Stimulated activated CD8-positive, alpha-beta memory T cell treated with anti-CD3 and anti-CD28 coated beads, Interleukin-15, amount 100 ng/mL, for 4 hours (primary cell): ENCODE measurements at places on chromosomes 6 and 20.

DNA sequence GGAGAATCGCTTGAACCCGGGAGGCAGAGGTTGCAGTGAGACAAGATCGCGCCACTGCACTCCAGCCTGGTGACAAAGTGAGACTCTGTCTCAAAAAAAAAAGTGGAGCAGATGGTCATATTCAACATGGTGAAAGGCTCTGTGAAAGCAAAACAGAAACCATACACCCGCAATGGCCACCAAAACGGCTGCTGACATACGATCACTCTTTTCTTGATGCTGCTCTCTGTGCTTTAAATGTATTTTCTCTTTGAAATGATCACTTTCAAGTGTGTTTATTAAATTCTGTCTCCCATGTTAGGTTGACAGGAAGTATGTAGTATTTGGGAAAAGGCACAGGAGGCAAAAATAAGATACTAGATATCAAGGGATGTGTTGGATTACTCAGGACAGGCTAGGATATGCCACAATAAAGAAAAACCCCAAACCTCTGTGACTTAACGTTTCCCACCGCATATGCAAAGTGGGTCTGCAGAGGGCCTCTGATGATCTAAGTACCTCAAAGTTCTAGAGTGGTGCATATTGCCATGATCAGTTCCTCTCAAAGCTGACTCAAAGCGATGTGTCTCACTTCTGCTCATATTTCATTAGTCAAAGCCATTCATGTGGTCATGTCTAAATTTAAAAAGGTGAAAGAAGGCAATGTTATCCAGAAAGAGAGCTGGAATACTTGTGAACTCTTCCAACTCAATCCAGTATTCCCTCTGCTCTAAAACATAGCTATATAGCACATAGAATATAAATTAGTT, 155.1 kb upstream of the SOX4 start:
- no peak for DNase-seq

GRCh38 chr6:40897390-40898003, 141.5 kb downstream of the UNC5CL start:
- DNase-seq, result no peak

GRCh38 chr6:54291146-54291545, 17.1 kb upstream of the TINAG start:
- no peak for DNase-seq

- DNase-seq, result no peak
Measured at GRCh38 chr6:136959471-136959891, 37.4 kb downstream of the SLC35D3 start.

DNA sequence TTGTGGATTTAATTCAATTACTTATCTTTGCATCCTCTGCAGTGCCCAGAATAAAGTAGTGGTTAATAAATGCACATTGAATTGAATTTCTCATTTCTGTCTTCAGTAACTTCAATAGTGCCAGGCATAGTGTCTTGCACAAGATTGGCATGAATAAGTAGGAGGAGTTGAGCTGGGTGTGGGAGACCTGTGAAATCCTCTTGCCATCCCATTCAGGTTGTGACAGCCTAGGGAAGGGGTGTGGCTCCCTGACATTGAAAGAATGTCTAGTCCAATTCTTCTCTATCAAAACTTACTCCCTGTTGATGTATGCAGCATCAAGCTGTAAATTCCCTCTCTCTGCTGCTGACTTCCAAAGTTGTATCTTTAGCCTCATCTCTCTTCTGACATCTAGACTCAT, 73.2 kb downstream of the CDH22 start:
- DNase-seq, result no peak

- no peak for DNase-seq
Measured at GRCh38 chr6:130520801-130521200, 155.0 kb downstream of the TMEM200A start.

- DNase-seq, result no peak
Measured at GRCh38 chr6:74289884-74290283, 593.9 kb downstream of the CD109 start.

DNA sequence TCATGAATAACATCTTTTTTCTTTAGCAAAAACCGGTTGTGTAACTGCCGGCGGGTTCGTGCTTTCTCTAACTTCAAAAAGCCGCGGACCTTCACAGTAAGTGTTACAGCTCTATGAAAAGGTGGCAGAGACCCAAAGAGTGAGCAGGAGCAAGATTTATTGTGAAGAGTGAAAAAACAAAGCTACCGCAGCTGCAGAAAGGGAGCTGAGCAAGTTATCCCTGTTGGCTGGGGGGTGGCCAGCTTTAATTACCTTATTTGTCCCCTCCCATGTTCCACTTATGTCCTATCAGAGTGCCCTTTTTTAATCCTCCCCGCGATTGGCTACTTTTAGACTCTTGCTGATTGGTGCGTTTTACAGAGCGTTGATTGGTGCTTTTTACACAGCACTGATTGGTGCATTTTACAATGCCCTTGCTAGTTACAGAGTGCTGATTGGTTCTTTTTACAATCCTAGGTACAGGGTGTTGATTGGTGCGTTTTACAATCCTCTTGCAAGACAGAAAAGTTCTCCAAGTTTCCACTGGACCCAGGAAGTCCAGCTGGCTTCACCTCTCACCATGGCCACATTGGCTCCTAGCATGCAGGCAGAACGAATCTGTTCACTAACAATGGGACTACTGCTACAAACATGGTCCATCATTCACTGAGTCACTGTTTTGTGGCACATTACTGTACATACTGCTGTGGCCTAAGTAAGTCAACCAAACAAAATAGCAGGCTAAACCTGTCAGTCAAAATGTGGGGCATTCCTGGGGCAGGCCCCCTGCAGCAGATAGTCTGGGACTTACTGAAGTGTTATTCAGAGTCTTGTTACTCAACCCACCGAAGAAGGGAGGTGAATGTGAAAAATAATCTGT, 52.8 kb downstream of the MYLIP start:
- DNase-seq, result no peak

DNA sequence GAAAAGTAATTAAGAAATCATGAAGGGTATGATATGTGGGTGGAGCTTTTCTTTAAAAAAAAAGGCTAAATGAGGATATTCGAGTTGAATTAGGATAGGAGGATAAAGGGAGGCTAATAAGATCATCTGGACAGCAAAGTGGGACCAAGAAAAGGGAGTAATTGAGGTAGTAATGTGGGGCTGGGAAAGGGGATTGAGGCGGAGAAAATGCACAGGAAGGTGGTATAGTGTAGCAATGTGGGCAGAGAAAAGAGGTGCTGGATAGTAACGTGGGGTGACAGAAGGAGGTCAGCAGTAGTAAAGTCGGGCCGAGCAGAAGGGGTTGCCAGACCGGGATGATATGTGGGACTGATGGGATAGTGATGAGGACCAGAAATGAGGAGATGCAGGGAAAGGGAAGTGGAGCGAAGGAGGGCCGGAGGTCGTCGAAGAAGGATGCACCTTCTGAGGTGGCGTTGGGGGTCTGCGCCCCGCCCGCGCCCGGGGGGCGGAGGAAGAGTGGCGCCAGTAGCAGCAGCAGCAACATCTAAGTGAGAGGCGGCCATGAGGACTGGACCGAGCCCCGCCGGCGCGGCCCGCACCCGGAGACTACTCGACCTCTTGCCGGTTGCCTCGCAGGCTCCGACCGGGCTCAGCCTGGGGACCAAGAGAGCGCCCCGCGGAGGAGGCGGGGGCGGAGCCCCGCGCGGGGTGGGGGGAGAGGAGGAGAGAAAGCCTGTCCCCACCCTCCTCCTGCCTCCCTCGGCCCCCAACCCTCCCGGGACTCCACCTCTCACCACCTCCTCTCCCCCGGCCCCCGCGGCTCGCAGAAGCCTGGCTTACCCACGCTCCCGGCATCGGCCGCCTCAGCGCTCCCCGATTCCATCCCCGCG, 887 bp downstream of the GABBR1 start:
- peak; percentile 33 for DNase-seq

DNA sequence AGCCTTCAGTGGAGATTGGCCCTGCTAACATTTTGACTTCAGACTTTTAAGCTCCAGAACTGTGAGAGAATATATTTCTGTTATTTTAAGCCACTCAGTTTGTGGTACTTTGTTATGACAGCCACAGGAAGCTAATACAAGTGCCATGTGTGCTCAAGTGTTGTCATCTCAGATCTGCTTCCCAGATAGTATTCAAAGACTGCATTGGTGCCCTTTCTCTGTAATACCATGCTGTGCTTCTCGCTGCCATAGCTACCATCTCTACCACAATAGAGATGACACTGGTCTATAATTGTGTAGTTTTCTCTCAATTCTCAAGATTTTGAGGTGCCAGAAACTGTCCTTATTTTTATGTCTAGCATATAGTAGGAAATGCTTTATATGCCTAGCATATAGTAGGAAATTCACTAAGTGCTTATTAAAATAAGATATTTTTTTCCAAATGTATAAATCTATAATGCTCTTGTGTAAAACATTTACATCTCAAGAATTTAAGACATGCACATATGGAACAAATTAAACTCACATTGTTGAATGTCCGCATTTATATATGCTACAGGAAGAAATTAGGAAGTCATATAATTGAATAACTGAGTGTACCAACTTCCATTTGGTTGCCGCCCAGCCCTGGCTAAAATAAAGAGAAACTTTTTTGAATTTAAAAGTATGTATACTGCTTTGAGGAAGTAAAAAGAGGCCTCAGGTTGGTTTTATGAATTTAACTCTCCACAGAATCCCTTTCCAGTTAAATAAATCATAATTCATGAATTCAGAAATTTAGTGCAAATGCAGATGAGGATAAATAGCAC, 77.6 kb downstream of the TPBG start:
- no peak for DNase-seq

- DNase-seq, result no peak
Measured at GRCh38 chr6:52876056-52876787, 33.3 kb downstream of the GSTA3 start.

GRCh38 chr6:28838289-28838633, 85.5 kb downstream of the TRIM27 start:
- peak; percentile 37 for DNase-seq

DNA sequence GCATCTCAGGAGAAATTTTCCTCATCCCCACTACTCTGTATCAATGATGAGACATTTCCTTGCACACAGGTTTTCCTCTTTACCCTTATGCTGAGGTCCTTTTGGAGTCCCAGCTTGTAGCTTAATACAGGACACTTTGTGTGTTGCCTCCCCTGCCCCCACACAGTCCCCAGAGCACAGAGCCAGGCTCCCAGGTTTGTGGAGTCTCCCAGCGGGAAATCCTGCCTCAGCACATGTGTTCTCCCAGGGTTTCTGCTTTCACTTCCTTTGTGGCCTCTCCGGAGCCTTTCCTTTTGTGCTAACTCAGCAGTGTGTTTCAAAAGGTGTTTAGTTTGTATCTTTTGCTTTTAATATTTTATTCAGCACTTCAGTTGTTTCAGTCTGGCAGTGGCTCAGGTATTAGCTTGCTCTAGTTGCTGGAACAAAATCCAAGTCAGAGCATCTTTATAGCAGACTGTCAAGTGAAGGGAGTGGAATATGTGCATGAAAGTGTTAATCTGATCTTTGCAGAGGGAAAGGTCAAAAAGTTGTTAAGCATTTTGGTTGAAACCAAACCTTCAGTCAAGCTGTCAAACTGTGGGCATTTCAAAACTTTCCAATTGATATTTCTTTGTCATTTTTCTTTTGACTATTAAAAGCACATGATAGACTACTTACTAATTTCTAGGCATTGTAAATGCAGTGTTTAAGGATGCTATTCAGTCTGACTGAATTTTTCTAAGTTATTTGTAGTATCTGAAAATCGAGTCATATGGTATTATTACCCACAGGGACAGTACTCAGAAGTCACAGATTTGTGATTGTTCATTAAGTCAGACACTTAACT, 8.6 kb downstream of the SNX9 start:
- no peak for DNase-seq

GRCh38 chr6:149990661-149991471, 27.1 kb downstream of the ULBP1 start:
- no peak for DNase-seq

DNA sequence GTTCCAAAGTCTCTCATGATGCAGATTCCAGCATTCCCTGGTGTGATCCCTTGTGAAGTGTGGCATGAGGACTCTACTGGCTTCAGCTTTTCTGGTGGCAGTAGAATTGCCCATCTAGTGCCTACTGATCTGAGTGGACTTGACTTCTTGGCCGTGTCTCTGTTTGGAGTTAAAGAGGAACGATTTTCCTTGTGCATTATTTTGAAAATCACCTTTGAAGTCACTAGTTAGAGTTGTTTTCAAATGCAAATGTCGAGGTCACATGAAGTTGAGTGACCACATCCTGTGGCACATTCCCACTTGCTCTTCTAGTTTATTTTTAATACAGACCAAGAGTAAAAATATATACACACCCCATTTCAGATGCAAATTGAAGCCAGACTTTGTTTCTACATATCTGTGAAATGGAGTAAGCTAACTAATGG, 270.7 kb upstream of the TAB2 start:
- no peak for DNase-seq

- DNase-seq, result peak; percentile 31
Measured at GRCh38 chr20:35663516-35664465, 909 bp downstream of the CPNE1 start.

DNA sequence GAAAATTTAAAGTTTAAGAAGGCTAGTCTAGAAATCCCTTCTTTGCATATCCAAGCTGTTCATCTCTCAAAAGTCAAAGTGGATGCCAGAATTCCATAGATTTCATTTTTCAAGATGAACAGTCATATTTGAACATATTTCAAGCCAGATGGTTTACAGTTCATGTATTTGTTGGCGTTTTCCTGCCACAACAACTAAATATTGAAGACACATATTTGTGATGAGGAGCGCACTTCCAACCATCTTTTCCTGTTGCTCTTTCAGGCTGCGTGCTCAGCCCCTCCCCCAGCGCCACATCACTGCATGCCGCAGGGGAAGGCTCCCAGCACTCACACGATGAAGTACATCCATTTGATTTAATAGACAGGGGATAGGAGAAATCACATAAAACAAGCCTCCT, 5.9 kb upstream of the NOX3 start:
- no peak for DNase-seq

GRCh38 chr20:49399329-49399728, 83.1 kb downstream of the KCNB1 start:
- DNase-seq, result no peak

- no peak for DNase-seq
Measured at GRCh38 chr6:22783931-22784330, 214.6 kb downstream of the HDGFL1 start.

DNA sequence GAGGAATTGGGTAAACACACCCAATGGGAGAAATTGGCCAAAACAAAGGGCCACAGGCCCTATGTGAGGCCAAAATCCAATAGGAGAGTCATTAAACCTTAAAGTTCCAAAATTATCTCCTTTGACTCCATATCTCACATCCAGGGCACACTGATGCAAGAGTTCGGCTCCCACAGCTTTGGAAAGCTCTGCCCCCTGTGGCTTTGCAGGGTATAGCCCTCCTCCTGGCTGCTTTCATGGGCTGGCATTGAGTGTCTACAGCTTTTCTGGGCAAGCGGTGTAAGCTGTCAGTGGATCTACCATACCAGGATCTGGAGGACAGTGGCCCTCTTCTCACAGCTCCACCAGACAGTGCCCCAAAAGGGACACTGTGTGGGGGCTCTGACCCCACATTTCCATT, 160.5 kb downstream of the ADGRG6 start:
- no peak for DNase-seq

DNA sequence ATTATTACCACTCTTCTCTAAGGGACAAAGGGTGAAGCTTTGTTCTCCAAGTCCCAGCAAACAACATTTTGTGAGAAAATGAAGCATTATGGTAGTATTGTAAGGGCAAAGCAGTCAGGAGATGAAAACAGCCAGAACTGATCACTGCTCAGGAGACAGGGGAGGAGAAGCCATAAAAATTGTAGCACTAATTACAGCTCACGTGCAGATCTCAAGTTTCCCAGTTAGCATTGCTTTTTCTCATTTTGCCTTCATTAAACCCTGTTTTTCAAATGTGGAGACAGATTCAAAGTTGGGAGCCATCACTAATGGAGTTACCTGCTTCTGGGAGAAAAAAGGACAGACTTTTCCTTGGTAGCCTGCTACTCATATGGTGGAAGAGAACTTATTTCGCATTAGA, 210.9 kb upstream of the PDE10A start:
- DNase-seq, result no peak
